ENCODE measurements at places on chromosomes 5 and 9.

DNA sequence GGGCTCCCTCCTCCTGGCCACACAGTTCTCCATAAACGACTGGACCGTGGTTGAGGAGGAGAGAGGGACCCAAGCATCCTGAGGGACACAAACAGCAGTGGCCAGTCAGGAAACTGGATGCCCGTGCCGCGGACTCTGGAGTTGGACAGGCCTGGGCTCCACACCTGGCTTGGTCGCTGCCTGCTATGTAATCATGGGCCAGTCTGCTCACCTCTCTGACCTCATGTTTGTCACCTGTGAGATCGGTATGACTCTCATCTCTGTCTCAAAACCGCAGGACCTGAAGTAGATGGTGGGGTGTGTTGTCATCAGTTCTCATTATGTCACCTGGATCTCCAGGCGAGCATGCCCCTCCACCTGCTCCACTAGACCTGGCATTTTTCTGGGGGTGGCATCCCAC is 14.5 kb downstream of the CXXC5 start:
- no peak for DNase-seq

GRCh38 chr9:64128572-64128971 is 1156.4 kb downstream of the FOXD4L5 start:
- no peak for DNase-seq

GRCh38 chr9:77451507-77451906 is 196.6 kb downstream of the GNA14 start:
- no peak for DNase-seq

DNA sequence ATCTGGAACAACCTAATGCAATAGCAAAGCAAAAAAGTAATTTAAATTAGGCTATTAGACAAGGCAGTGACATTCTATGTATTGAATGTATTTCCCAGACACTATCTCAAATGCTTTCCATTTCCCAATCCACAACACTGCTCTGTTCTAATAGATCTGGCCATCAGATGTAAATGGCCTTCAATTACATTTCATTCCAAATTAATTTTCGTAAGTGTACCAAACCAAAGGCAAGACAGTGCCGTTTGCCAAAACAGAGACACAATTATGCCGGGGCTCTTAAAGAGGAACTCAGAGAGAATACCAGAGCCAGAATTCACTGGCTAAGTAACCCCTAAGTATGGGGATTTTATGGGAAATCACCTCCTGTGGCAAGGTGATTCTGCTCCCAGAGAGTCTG is 63.1 kb downstream of the GNAQ start:
- DNase-seq: no peak

DNA sequence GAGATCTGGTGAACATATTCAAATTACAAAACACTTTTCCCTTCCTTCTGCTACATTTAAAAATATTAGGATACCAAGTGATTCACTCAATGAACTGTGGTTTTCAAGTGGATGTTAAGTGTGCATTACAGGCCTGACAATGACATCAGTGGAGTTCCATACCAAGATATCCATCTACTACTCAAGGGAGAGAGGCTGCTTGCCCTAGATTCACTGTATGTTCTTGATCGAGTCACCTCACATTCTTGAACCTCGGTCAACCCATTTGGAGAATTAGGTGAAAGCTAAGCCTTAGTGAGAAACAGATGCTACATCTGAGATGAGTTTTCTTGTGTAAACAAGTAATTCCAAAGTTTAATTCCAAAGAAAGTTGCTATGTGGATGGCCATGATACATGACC is 142.2 kb downstream of the FGF10 start:
- no peak for DNase-seq

DNA sequence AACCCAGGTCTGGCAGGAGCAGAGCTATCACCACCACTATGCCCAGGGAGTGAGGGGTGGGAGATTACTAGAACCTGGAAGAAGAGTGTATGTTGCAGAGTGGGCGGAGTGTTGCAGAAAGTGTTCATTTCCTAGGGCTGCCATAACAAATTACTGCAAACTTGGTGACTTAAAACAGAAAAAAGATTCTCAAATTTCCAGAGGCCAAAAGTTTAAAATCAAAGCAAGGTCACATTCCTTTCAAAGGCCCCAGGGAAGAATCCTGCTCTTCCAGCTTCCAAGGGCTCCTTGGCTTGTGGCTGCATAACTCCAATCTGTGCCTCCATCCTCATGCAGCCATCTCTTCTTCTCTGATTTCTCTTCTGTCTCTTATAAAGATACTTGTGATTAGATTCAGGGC is 30.6 kb upstream of the SPINK4 start:
- no peak for DNase-seq

DNA sequence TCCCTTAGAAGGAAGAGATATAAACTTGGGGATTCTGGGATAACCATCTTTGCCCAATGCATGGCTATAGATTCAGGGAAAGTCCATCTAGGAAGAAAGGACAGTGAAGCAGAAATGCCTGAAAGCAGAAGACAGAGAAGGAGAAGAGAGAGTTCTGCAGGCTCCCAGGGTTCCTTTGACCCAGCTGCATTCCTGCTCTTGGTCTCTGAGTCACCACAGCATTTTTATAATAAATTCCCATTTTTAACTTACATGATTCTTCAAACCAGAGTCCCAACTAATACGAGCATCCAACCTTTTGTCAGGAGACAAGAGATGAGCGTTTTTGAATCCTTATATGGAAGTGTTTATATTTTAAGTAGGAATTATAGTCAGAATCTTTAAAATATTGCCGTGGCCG is 12.0 kb upstream of the AOPEP start:
- DNase-seq: no peak

- no peak for DNase-seq
Measured at GRCh38 chr5:68274847-68275651, 59.5 kb downstream of the PIK3R1 start.

GRCh38 chr5:159951387-159951786 is 35.1 kb downstream of the ADRA1B start:
- DNase-seq: no peak

- DNase-seq: peak; percentile 78
Measured at GRCh38 chr5:106415541-106415940, 1255.2 kb downstream of the EFNA5 start.

DNA sequence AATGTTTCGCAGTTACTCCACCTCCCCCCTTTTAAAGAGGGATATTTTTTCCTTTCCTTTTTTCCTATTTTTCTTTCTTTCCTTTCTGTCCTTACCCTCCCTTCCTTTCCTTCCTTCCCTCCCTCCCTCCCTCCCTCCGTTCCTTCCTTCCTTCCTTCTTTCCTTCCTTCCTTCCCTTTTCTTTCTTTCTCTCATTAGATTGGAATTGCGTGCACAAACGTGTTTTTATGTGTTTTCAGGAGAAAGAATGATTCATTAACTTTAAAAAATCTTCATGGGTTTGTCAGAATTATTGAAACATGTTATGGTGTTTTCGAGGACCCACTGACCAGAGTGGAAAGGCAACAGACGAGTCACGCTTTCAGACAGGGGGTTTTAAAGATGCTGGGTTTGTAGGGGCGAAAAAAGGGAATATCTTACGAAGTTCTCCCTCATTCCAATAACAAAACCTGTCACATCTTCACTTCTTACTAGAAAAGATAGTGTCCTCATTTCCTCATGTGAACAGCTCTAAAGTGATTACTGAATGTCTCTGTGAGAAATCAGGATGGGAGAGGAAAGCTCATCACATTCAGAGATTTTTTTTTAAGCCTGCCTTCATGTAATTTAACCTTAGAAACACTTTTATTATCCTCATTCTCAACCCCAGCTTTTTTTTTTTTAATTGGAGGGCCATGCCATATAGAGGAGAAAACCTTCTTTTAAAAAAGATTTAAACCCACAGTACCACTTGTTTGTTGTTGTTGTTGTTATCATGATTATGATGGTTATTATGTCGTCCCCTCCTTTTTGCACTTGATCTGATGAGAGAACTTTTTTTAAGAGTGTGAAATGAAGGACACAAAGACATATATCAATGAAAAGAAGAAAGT is 21.9 kb downstream of the NR2F1 start:
- DNase-seq: peak; percentile 22

- no peak for DNase-seq
Measured at GRCh38 chr5:96975656-96976055, 39.8 kb downstream of the LNPEP start.

GRCh38 chr5:126936775-126937418 is 93.5 kb downstream of the MARCHF3 start:
- no peak for DNase-seq

DNA sequence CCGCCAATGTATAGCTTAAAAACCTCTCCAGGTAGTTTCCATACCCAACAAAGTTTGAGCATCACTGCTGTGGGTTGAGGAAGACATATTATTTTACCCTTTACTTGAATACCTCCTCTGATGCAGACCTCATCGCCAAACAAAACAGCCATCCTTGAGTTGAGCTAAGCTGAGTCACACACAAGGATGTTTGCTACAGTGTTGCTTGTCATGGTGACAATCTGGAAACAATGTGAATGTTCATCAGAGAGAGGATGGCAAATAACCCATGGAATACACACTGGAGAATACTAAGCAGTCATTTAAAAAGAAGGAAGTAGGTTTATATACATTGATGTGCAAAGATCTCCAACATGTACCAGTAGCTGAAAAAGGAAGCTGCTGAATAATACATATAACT is 41.1 kb upstream of the TCF7 start:
- no peak for DNase-seq

GRCh38 chr5:58925627-58926540 is 343.0 kb downstream of the RAB3C start:
- peak; percentile 58 for DNase-seq

DNA sequence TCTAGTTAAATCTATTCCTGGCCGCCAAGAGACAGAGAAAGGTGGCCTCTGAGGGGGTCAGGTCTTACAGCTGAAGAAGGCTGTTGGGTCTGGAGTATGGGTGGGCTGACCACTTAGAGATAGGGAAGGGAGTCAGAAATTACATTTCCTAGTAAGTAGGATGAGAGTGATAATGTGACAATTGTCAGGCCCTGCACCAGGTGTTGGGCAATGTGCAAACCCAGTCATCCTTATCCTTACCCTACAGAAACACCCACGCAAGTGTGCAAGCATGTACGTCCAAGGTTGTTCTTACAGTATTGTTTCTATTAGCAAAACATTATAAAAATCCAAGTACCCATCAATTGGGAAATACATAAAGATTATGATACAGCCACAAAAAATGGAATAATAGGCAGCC is 9.5 kb downstream of the SPAAR start:
- DNase-seq: no peak

DNA sequence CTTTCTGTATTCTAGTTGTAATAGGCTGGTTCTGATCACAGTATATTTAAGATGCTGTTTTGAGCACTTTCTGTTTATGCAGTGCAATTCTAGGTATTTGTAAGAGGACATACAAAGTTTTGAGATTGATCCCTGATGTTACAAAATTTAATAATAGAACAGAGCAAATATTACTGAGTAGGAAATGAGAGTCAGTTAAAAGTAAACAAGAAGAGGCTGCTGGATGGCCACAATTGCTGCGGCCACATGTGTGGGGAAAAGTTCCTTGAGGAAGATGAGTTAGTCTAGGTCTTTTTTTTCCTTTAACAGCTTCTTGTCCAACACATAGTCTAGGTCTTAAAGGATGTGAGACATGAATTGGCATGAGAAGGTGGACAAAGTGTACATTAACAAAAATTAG is 11.3 kb downstream of the EHMT1 start:
- DNase-seq: no peak

- DNase-seq: no peak
Measured at GRCh38 chr9:129777769-129778130, 24.9 kb upstream of the PTGES start.
